ENCODE measurements at places on chromosomes 4 and X.
A peak's percentile ranks its signal among the peaks of the same experiment; 100 is the strongest.

- no peak for DNase-seq
Observed at GRCh38 chrX:153527208-153527607, 9.8 kb downstream of the ATP2B3 start.

- no peak for DNase-seq
Observed at GRCh38 chr4:71466775-71467174, 128.0 kb downstream of the SLC4A4 start.

- peak; percentile 58 for DNase-seq
Observed at GRCh38 chr4:154503598-154503997, 12.0 kb upstream of the DCHS2 start.

GRCh38 chr4:141144207-141144606, 10.9 kb upstream of the RNF150 start:
- DNase-seq = no peak

GRCh38 chrX:275476-275966, 5.7 kb upstream of the PLCXD1 start:
- no peak for DNase-seq

GRCh38 chr4:182916483-182917181, 554 bp downstream of the DCTD start:
- DNase-seq = peak; percentile 61

- no peak for DNase-seq
Observed at GRCh38 chr4:46254788-46255187, 130.9 kb upstream of the GABRG1 start.

GRCh38 chrX:153486171-153486570, 8.6 kb upstream of the BGN start:
- DNase-seq = no peak

GRCh38 chr4:74098427-74098994, 484 bp downstream of the CXCL2 start:
- no peak for DNase-seq

DNA sequence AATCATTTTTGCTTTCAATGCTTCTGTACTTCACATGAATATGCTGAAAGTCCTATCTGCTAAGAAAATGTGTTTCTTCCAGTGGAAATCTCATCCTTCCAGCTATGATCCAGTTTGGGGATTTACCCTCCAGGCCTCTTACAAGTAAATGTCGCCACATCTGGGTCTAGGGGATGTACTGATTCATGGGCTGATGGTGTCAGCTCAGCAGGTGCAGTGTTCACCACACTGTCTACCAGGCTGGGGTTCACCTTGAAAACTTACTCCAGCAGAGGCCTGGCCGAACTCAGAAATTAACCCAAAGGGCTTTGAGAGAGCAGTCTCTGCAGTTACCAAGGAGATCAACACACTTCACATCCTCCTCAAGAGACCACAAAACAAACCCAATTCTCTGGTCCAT, 154.3 kb downstream of the TSPAN5 start:
- no peak for DNase-seq

- no peak for DNase-seq
Observed at GRCh38 chr4:155541716-155542115, 124.9 kb upstream of the GUCY1A1 start.

GRCh38 chr4:69702201-69702600, 49.2 kb upstream of the UGT2A1 start:
- DNase-seq = no peak

DNA sequence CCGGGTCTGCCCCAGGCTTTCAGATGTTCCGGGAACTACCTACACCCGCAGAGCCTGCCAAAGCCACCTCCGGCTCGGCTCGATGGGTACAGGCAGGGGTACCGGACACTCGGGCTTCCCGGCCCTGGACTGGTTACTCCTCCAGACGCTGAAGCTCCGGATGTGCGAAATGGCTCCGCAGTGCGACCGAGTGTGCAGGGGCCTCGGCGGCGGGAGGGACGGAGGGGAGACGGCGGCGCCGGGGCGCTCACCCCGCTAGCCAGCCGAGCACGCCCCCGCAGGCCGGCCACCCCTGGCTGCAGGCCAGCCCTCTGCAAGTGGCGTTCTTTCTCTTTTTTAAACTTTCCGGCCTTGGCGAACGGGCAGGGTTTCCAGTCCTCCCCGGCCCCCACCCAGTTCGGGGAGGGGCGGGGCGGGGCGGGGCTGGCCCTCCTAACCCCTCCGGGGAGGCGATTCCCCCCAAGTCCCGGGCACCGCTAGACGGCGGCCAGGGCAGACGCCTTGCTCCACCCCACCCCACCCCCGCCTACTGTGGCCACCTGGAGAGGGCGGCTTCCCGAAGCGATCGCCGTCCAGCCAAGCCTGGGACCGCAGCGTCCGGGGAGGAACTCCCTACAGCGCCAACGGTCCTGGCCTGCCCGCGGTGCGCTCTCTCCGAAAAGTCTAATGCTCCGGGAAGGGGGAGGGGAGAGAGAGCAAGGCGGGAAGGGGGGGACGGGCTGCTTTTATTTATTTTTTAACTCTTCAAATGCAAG, 7.5 kb downstream of the BCOR start:
- DNase-seq = no peak

- DNase-seq = no peak
Observed at GRCh38 chrX:138082896-138083295, 517.0 kb downstream of the ZIC3 start.

GRCh38 chr4:108742451-108743420, 20.1 kb downstream of the ETNPPL start:
- no peak for DNase-seq

DNA sequence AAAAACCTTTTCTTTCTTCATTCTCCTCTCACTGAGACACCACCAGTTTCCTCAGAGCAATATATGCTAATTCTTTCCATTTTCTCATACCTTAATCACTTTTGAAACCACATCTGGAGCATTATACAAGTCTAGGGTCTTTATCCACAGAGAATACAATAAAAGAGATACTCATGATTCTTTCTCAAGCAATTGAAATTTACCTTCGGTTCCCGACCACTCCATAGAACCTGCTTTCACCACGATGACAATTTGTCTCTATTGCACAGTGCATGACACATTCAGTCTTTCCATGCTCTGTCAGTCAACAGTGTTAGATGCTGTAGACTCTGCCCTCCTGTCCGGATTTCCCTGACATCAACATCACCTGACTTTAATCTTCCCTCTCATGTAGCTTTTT, 409.3 kb upstream of the NWD2 start:
- no peak for DNase-seq

GRCh38 chr4:36785973-36786372, 458.6 kb upstream of the NWD2 start:
- no peak for DNase-seq

GRCh38 chrX:53595266-53595810, 91.2 kb downstream of the HUWE1 start:
- no peak for DNase-seq

DNA sequence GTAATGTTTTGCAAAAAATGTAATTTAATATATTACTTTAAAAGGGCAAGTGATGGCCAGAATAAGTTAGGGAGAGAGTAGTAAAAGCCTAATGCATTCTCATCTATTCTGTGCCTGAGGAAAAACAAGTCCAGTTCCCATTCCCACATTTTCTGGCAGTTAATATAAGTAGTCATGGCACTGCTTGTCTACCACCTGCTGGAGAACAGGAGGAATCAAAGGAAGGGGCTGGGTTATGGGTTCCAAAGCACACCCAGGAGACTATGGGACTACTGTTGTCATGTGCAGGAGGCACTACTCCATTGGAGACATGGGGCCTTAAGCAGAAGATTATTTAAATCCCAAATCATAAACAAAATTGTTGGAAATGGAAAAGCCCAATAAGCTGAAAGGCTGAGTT, 2618.6 kb downstream of the ARAP2 start:
- no peak for DNase-seq

DNA sequence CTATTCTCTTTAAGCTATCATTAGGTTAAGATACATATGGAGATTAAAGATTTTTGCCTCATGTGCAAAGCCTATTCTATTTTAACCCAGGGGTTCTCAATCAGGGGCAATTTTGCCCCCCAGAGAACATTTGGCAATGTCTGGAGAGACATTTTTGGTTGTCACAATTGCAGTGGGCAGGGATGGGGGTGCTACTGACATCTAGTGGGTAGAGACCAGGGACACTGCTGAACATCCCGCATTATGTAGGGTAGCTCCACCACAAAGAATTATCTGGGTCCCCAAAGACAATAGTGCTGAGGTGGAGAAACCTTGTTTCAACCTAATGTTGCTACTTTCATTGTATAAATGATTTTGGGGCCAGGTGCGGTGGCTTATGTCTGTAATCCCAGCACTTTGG, 13.2 kb upstream of the CA5B start:
- no peak for DNase-seq

GRCh38 chrX:151815398-151815797, 80.9 kb downstream of the CNGA2 start:
- DNase-seq = no peak

GRCh38 chr4:58807843-58808615, 1697.8 kb upstream of the IGFBP7 start:
- DNase-seq = no peak

DNA sequence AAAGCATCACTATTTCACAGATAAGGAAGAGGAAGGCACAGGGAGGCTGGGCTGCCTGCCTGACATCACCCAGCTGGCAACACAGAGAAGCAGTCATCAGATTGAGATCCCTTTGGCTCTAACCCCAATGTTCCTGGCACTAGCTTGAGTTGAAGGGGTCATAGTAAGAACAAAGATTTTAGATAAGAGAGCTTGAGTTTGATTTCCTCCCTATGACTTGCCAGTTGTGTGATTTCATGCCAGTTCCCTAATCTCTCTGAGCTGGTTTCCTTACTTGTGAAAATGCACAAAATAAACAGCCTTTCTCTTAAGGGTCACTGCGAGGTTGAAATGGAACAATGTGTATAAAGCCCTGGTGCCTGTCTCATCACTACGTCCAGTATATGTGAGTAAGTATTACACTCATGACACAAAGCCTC, 475.4 kb upstream of the HS3ST1 start:
- no peak for DNase-seq

DNA sequence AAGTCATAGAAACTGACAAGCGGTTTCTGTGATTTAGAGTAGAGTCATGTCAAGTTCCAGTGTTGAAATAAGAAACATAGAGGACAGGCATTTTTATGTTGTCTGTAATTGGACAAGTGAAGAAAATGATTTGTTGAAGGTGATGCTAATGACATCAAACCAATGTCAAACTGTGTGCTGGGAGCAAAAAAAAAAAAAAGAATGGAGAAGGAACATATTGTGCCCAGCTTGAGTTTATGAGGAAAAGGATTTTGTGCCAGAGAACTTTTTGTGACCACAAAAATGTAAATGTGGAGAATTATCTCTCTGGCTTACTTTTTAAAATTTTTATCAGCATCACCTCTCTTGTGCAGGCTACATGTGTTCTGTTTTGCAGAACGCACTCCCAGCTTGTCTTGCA, 495.7 kb downstream of the RAPGEF2 start:
- no peak for DNase-seq

DNA sequence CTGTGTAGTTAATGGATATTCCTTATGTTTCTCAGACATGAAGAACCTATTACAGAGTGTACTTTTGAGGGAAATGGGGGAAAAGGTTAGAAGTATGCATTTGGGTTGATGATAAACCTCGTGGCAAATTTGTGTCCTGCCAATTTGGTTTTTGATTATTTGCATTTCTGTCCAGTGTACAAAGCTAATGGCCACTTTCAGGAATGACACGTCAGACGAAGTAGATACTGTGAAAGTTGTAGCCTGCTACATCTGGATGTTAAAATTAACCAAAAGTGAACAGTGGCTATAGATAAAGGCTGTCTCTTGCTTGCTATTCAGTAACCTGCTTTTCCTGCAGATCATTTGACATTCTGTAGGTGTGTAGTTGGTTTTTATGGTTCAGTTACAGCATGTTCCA, 1.0 kb downstream of the PRDX4 start:
- no peak for DNase-seq

DNA sequence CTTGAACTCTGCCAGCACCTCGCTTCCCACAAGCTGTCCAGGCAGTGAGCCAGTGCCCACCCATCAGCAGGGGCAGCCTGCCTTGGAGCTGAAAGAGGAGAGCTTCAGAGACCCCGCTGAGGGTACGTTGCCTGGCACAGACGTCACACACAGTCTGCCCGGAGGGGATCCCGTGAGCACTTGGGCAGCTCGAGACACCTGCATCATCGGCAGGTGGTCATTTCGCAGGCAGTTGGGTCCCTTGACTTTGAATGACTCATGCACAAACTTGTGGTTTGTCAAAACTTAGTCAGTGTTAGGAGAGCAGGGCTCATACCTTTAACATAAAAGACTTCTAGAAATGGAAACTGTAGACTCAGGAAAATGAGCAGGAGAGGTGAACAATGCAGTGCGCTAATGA, 9.9 kb downstream of the TACC3 start:
- DNase-seq = no peak

DNA sequence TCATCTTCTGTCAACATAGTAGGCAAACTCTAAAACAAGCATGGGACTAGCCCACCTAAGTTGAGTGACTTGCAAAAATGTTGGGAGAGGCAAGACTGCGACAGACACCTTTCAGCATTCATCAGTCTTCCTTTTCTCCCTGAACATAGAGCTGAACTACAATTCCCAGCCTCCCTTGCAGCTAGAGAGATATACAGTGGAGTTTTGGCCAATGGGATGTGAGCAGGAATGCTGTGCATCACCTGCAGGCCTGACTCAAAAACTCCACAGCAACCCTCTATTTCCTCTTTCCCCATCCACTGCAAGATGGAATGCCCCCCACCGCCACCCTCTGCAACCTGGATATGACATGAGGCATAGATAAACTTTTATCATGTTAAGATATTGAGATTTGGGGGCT, 66.5 kb downstream of the PDHA1 start:
- no peak for DNase-seq

- DNase-seq = no peak
Observed at GRCh38 chrX:54452920-54453319, 12.7 kb downstream of the TSR2 start.

- DNase-seq = peak; percentile 61
Observed at GRCh38 chr4:164926301-164926700, 49.3 kb downstream of the APELA start.

GRCh38 chr4:109611045-109611646, 51.1 kb downstream of the MCUB start:
- no peak for DNase-seq

GRCh38 chr4:114257501-114257900, 278.1 kb upstream of the ARSJ start:
- no peak for DNase-seq

DNA sequence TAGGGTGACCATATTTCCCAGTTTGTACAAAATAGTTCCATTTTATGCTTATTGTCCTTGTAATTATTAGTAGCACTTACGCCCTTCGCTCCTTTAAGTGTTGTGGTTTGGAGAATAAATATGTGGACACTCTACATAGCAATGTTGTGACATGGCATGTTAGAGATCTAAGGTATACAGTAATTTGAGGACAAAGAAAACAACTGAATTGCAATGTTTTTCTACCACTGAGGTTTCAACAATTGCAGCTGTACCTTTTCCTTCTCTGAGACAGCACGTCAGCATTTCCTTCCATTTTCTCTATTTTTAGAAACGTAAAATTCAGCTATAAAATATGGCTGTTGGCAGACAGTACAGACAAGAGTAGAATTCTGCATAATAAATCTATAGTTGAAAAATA, 323.1 kb downstream of the MAPK10 start:
- DNase-seq = no peak

GRCh38 chr4:89658701-89659024, 178.3 kb downstream of the SNCA start:
- DNase-seq = no peak

Measured in RWPE1 (cell line).